ENCODE measurements at places on chromosomes 4 and X.

GRCh38 chrX:5775846-5776430 lies 452.7 kb downstream of the NLGN4X start:
- DNase-seq = peak; percentile 1

DNA sequence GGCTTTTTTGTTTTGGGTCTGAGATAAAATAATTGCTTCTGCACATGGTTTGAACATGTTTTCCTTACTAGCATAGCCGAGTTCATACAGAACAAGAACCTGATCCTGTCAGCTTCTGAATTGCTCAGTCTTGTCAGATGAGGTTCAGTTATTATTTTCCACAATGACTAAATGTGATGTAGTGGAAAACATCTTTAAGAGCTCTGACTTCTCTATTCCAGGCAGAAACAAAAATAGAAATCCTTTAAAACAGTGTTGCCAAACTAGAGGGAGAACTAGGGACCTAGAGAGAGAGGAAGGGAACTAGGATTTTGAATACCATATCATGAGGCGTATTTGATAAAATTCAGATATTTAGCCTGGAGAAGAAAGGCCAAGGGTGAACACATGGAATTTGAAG lies 2.0 kb downstream of the ATP6AP2 start:
- no peak for DNase-seq

- no peak for DNase-seq
Measured at GRCh38 chr4:138555108-138555507, 313.0 kb upstream of the SLC7A11 start.

GRCh38 chr4:7680731-7681130 lies 246.0 kb upstream of the PSAPL1 start:
- no peak for DNase-seq

DNA sequence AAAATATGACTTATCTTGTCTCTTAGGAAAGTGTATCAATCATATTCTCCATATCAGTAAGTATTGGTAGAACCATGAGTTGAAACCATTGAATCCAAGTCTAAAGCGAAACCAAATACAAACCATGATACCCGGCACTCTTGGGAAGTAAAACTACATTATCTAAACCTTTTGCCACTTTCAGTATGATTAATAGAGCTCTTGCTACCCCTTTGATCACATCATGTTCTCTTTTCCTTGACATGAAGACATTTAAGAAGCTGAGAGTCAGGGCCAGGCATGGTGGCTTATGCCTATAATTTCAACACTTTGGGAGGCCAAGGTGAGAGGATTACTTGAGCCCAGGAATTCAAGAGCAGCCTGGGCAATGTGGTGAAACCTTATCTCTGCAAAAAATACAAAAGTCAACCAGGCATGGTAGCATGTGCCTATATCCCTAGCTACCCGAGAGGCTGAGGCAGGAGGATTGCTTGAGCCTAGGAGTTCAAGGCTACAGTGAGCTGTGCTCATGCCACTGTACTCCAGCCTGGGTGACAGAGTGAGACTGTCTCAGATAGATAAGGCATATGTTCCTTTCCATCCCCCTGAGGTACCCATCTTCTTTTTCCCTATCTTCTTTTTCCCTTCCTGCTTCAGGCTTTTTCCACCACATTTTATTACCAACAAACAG lies 45.4 kb downstream of the CEP135 start:
- DNase-seq = no peak

DNA sequence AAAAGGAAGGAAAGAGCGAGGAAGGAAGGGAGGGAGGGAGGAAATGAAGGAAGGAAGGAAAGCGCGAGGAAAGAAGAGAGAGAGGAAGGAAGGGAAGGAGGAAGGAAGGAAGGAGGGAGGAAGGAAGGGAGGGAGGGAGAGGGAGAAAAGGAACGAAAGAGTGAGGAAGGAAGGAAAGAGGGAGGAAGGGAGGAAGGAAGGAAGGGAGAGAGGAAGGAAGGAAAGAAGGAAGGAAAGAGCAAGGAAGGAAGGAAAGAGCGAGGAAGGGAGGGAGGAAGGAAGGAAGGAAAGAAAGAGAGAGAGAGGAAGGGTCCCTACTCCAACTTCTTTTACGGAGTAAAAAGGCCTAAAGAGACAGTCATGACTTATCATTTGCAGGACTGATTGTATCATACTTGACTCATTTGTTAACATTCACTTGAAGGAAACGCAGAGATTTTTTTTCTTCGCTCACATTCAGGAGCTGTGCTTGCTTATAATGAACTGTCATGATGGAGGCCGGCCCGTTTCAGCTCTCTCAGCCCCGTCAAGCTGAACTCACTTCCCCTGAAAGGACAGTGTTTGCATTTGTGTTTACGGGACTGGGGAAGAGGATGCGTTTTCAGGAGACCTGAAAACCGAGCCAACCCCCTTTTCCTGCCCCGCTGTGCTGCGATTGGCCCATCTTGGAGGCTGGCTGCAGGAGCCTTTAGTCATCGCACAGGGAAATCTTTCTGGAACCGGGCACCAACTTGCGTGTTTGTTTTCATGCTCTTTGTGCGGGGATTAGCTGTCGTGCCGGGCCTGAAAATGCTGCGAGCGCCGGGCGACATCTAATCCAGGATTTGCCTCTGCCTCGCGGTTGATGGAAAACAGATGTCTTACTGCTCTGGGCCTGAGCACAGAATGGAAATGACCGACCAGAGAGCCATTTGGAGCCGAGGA lies 17.8 kb downstream of the TRIM2 start:
- DNase-seq = peak; percentile 89

DNA sequence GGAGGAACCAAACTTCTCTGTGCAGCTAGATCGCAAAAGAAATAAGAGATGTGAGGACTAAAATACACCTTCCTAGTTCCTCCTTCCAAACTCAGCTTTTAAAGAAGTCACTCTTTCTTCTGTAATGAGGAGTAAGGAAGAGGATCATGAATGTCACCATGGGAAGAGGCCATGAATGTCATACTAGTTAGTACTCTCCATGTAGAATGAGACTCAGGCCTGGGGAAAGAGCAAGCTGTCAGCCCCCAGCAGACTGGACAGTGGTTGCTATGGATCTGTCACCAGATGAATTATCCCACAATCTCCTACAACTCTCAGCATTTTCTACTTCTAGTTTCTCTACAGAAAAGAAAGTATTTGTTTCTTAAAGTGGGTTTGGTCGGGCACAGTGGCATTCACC lies 57.1 kb upstream of the PRDM8 start:
- no peak for DNase-seq

GRCh38 chr4:123443401-123444289 lies 47.0 kb downstream of the SPRY1 start:
- DNase-seq = no peak

DNA sequence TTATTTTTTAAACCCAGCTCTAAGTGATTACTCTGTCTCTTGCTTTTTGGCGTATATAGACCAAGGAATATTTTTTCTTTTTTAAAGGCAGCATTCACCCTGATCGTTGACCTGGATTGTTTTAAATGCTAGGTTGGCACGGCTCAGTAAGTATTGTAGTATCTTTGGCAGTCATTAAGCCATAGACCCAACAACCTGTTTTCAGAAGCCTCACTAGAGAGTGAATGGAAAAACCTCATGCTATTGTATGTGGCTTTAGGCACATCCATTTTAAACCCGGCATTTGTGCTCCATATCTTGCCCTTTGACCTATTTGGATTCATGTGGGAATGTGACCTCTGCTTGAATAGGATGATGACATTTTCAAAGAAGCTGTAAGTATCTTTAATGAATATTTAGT lies 183.9 kb downstream of the SNCA start:
- DNase-seq = no peak

DNA sequence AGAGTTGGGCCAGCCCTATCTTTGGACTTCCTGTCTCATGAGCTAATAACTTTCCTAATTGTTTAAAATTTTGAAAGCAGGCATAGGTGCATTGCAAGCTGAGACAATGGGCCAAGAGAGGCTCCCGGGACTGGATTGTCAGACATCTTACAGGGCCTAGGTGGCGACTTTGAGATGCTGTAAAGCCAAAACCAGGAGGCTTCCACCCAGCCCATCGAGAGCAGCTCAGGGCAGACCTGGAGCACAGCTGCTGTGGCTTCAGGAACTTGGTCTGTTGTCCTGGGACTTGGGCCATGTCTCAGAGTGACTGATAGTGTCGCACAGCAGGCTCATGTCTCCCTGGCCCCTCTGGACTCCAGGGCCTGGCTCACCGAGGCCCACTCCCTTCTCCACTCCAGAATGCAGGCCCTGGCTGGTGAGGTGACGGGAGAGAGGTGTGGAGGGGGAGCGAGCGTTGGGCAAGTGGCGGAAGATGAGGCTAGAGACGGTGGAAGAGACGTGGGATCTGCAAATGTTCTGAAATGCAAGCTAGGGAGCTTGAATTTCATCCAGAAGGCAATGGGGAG lies 24.1 kb upstream of the MTM1 start:
- DNase-seq = no peak

- DNase-seq = no peak
Measured at GRCh38 chr4:169174247-169174646, 96.5 kb downstream of the SH3RF1 start.

DNA sequence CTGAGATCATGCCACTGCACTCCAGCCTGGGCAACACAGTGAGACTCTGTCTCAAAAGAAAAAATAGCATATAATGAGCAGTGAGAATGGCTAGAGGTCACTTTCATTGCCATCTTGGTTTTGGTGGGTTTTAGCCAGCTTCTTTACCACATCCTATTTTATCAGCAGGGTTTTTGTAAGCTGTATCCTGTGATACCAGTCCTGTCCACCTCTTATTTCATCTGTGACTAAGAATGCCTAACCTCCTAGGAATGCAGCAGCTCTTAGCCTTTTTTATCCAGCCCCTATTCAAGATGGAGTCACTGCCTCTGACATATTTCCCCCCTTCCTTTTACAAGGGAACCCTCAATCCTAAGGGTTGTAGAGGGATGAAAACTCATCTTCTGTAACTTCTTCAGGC lies 26.1 kb upstream of the IGFBP7 start:
- DNase-seq = peak; percentile 61

GRCh38 chr4:4306920-4307319 lies 16.9 kb downstream of the ZBTB49 start:
- no peak for DNase-seq

- DNase-seq = no peak
Measured at GRCh38 chr4:12703036-12703435, 781.1 kb downstream of the RAB28 start.

DNA sequence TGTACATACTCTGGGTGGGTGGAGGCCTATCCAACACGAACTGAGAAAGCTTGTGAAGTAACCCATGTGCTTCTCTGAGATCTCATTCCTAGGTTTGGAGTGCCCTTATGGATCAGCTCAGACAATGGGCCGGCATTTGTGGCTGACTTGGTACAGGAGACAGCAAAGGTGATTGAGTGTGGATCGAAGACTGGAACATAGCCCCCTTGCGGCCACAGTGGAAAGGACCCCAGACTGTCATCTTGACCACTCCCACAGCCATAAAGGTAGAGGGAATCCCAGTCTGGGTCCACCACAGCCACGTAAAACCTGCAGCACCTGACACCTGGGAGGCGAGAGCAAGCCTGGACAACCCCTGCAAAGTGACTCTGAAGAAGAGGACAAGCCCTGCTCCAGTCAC lies 598.0 kb upstream of the AADAT start:
- no peak for DNase-seq

- peak; percentile 39 for DNase-seq
Measured at GRCh38 chr4:53653484-53654053, 62.3 kb upstream of the LNX1 start.

- DNase-seq = peak; percentile 44
Measured at GRCh38 chr4:127586922-127587571, 45.7 kb upstream of the INTU start.

DNA sequence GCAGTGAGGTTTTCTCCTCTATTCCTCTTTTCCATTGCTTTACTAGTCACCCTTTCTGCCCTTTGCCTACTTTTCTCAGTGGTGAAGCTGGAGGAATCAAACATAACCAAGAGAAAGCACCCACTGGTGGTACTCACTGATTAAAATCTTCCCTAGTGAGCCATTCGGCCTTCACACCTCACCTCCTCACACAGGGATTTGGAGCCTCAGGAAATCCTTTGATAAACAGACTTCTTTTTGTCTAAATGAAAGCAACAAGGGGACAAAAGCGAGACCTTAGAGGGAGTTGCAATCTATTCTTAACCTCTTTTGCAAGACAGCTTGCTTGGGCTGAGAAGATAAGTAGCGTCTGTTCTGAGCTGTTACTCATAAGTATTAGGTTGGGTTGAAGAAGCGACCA lies 572.6 kb downstream of the ZNF674 start:
- DNase-seq = no peak

DNA sequence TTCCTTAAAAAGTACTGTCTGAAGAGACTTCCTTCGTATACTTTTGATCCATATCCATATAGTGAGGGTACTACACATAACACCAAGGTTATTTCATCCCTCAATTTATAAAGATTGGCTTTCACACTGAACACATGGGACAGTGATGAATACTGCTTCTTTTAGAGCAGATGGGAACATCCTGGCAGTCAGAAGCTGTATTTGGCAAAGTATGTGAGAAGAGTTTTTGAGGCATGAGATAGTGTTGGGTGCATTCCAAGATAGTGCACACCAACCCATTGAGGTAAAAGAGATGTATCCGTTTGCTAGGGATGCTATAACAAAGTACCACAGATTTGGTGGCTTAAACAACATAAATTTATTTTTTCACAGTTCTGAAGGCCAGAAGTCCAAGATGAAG lies 141.1 kb downstream of the MOSPD2 start:
- DNase-seq = peak; percentile 21

DNA sequence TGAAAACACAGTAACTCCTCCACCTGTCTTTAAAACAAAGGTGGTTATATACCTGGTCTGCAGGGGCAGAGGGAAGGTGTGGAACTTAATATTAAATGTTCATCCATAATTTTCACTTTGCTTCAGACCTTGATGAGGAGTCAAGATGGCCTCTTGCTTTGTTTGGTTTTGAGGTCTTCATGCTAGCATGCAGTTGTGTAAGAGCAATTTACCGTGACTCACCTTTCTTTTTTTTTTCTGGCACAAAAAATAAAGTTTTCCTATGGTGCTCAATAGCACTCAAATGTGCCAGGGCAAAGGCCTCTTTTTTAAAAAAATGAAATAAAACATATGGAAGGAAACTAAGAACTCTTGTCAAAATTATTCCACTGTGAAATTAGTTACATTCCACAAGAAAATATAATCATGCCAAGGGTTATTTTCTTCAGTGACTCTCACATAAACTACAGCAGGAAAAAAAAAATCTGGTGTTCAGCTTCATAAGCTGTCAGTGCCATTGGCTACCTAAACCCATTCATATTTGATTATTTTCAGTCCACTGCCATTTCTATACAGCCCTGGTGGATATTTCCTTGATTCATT lies 128.2 kb downstream of the SLC7A11 start:
- DNase-seq = peak; percentile 45

- DNase-seq = peak; percentile 23
Measured at GRCh38 chr4:113293674-113294073, 244.2 kb downstream of the ANK2 start.

DNA sequence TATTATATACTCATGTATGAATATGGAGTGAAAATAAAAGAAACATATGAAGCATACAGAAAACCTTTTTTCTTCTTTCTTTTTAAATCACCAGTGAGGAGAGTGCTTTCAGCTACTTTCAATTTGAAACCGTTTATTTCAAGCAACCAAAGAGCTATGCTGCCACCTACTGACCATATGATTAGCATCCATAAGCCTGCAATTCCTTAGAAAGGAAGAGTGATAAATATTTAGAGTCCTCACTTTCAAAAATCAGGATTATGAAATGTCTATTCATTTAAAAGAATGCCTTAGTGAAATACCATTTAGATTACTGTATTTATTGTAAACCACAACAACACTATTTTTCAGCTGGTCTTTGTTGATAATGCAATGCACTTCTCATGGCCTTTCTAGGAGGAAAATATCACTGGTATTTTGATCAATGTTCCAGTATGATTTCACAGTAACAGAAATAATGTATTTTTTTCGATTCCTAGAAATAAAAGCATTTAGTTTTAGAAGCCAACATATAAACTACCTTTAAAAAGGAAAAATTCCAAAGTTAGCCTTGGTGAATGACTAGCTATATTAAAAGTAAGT lies 667.6 kb downstream of the PCDH18 start:
- peak; percentile 73 for DNase-seq

All from fibroblast of skin of right biceps (primary cell).